ENCODE measurements at places on chromosomes 6 and 20.

DNA sequence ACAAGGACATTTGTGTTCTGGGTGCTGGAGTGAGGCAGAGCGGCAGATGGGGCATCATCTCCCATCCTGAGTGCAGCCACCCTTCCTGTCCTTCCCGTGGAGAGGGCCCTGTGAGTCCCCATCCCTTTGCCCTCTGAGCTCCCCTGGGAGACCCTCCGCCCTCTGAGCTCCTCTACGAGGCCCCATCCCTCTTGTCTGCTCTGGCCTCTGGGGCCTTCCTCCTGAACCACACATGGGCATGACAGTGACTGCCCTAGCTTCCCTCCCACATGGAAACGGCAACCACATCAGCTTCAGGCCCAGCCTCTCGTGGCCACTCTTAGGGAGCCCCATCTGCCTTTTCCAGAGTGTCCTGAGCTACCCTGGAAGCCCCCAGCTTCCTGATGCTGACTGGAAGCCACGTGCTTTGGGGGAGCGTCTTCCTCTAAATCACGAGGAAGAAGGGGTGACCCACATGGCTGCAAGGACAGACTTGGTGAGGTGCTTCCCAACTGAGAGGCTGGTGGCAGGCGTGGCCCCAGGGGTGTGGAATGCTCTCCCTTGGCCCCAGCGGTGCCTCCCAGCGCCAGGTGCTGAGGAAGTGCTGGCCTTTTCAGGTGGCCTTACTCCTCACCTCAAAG, 52.6 kb downstream of the GINS1 start:
- no peak for DNase-seq

- DNase-seq: no peak
Measured at GRCh38 chr6:3408665-3409064, 48.2 kb downstream of the SLC22A23 start.

DNA sequence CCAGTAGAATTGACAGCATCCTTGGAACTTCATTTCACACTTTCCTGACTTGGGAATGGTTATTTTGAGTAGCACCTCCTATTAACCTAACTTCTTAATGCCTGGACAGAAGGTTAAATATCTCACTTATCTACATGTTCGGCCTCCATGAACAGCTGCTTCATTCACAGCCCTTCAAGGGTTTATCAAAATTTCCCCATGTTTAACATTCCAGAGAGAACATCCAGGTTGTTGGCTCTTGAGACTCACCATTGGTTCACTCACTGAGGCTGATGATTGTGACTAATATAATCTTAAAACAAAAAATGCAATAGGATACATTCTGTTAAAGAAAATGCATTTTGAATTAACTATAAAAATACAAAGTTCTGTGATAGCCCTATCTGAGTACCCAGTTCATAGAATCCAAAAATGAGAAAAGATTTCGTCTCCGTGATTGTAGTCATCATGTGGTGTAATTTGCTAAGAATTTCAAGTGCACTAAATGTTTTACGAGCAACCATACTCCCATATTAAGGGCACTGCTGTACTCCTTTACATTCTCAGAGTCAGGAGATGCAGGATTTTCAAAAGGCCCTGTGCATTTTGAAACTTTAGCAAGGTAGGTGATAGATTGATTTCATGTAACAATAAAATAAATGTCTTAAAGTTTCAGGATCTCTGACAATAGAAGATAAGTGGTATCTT, 260.6 kb upstream of the TAB2 start:
- DNase-seq: no peak

DNA sequence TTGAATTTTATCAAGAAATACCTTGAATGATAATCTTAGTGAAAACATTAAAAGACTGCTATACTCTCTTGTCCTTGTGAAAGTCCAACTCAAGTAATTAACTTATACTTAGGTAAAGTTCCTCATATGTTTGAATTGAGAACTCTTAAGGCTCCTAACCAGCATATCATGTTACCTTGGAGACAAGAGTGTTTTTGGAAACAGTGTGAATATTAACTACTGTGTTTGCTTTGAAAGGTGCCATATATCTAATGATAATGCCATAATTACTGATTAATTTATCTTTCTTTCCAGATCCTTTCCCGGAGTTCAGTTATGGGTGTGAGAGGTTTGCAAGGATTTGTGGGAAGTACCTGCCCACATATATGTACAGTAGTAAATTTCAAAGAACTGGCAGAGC, 10.5 kb downstream of the FAM120B start:
- DNase-seq: no peak

DNA sequence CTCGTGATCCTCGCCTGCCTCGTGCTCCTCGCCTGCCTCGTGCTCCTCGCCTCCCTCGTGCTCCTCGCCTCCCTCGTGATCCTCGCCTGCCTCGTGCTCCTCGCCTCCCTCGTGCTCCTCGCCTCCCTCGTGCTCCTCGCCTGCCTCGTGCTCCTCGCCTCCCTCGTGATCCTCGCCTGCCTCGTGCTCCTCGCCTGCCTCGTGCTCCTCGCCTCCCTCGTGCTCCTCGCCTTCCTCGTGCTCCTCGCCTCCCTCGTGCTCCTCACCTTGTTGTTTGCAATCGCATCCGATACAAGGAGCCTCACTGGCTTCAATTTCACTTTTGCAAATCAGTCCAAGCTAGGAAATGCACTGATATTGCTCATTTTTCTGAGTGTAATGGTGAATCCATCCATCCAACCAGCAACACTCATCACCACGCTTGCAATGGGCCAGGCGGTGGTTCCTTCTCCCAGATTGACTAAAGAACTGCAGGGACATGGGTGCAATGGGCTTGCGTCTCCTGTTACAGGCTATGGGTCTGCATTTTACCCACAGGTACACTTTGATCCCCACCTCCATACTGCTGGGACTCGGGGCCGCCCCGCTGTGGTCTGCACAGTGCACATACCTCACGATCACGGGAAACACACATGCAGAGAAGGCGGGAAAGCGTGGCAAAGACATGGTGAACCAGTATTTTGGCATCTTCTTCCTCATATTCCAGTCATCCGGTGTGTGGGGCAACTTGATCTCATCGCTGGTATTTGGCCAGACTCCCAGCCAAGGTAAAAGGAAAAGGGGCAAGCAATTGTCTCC, 4.6 kb downstream of the UNC93A start:
- no peak for DNase-seq

- peak; percentile 45 for DNase-seq
Measured at GRCh38 chr6:128491100-128491581, 29.3 kb downstream of the PTPRK start.
